ENCODE measurements at places on chromosomes 1 and 21.

DNA sequence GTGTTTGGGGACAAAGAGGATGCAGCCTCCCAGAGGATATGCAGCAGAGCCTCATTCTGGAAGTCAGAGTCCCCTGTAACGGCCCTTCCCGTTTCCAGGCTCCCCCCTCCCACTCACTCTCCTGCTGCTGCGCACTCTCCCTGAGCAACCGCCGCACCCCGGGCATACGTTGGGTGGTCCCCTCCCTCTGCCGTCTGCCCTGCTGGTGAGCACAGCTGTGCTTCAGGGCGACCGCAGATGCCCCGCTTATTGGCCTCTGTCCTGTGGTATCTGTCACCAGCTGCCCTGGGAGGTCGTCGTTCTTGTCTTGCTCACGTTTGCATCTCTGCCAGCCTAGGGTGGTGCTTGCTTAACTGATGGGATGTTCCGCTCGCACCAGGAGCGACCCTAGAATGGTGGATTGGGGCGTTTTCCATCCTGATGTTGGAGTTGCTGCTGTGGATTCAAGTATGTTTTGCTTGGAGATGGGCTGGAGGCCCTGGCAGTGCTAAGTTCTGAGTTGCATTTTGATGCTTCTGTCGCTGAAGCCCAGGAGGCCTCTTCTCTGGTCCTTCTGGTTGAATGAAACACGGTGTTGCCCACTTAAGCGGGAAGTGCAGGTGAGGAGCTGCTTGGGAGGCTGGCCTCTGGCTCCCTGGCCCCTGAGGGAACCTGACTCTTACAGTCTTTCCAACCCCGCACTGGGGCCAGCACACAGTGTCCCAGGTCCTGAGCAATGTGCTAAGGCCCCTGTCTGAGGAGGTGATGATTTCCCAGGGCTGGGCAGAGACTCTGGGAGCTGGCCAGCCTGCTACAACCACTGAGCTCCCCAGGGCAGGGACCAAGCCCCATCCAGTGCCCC, 3.2 kb downstream of the TMEM201 start:
- peak; percentile 59 for DNase-seq

DNA sequence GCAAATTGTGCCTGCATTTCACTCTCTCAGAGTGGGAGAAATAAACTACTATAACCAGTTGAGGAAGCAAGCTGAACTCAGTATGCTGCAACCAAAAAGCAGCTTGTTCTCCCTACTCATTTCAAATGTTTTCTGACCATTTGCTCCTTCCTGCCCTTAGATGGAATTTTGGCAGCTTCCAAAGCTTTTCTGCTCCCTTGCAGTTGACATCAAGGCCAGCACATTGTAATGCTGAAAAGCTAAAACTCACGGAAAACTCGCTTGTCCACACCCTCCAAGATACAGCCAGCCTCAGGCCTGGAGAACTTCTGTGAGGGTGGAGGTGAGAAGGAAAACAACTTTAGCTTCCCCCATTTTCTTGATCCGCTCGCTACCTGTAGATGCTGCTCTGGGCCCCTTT, 5.0 kb upstream of the CHML start:
- DNase-seq, result no peak

DNA sequence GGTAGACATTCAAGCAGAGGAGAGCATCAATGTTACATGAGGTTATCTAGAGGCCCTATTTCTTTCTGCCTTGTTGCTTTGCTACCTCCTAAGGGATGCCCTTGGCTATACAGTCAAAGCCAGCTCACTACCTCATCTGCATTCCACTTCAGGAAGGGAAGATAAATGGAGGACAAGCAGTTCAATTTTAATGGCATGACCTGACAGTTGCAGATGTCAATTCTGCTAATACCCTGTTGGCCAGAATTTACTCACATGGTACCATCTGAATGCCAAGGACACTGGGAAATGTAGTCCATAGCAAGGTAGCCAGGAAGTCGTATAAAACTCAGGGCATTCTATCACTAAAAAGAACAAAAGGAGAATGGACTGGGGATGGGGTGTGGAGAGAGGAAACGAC, 31.5 kb downstream of the PALMD start:
- DNase-seq, result no peak

DNA sequence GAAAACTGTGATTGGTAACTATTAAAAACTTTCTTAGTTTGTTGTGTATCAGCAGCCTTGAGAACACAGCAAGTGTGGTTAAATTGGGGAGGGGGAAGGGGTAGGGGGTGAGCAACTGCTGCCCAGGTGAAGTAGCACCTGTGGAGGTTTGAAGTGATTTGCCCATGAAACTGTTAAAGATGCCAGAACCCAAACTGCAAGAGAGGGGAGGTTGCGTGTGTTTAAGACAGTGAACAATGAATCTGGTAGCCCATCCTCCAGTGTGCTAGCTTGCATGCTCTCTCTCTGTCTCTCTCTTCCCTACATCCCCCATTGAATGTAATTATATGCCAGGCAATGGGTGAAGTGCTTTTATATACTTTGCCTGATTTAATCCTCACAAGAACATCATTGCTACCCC, 154.7 kb downstream of the RUNX1 start:
- DNase-seq, result no peak

GRCh38 chr1:80384959-80385358, 1378.4 kb upstream of the ADGRL4 start:
- no peak for DNase-seq

- DNase-seq, result no peak
These were observed 31.6 kb downstream of the EEIG2 start for GRCh38 chr1:108591466-108591865.

- DNase-seq, result no peak
These were observed 92.1 kb upstream of the POU3F1 start for GRCh38 chr1:38138498-38139233.

GRCh38 chr21:46253610-46254124, 25.1 kb upstream of the LSS start:
- DNase-seq, result peak; percentile 77

DNA sequence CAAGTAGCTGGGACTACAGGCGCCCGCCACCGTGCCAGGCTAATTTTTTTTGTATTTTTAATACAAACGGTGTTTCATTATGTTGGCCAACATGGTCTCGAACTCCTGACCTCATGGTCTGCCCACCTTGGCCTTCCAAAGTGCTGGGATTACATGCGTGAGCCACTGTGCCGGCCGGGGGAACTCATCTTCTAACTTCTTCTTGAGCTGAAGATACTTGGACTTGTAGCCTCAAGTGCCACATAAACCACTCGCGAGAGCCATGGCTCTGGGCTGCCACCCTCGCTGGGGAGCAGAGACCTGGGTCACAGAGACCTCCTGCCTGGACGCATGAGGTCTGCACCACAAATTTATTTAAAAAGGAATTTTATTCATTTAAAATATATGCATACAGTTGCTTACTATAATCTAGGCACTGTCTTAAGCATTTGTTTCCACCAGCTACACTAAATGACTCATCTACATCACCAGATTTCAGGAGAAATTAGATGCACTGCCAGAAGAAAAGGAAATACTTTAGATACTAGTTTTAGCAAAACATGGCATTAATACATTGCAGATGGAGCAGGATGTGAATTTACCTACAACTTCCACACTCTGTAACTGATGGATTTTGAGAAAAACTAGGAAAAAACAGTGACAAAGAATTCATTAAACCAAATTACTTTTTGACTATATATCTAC, 29.9 kb upstream of the PUM1 start:
- no peak for DNase-seq

- DNase-seq, result no peak
These were observed 139.5 kb upstream of the SAMSN1 start for GRCh38 chr21:14685568-14685967.

DNA sequence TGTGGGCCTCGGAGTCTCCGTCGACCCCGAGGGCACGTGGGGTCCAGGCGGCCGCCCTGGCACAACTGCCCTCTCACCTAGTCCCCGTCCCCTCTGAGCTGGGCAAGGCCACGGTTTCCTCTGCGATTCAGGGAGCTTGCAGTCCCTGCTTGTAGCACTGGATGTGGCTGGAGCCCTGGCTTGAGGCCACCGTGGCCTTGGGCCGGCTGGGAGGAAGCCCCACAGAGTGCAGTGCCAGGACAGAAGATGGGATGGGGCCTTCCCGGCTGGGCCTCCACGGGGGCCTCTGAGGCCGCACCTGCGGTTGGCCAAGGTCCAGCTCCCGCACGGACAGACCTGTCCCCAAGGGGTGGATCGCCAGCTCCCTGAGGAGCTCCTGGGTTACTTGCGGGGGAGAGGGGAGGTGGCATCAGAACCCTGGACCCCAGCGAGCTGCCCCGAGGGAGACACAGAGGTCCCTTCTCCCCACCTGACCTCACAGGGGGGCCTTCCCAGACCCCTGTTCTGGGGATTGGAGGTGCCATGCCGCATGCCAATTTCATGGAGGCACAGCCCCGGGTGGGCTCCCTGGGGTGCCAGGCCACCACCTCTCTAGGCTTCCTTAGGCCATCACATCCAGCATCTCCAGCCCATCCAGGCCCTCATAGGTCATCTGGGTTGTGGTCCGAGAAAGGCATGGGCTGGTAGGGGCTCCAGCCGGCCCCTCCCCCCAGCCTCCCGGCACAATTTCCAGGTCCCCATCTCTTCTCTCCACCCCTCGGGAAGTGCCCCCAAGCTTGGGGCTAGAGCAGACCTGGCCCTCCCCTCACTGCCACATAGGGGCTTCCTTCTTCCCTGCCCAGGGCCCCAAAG, 80.8 kb downstream of the MORN1 start:
- DNase-seq, result no peak

DNA sequence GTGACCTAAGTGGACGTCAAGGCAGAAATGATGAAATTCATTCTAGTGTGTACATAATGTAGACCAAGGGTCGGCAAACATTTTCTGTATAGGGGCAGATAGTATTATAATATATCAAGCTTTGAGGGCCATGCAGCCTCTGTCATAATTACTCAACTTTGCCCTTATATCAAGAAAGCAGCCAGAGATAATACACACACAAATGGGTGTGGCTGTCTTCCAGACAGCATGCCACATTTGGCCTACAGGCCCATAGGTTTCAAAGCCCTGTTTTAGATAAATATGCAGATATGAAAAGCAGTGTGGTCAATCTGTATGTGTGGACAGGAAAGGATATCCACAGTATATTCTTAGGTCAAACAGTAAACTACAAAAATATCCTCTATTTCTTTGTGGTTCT, 320.1 kb upstream of the FMN2 start:
- DNase-seq, result no peak

DNA sequence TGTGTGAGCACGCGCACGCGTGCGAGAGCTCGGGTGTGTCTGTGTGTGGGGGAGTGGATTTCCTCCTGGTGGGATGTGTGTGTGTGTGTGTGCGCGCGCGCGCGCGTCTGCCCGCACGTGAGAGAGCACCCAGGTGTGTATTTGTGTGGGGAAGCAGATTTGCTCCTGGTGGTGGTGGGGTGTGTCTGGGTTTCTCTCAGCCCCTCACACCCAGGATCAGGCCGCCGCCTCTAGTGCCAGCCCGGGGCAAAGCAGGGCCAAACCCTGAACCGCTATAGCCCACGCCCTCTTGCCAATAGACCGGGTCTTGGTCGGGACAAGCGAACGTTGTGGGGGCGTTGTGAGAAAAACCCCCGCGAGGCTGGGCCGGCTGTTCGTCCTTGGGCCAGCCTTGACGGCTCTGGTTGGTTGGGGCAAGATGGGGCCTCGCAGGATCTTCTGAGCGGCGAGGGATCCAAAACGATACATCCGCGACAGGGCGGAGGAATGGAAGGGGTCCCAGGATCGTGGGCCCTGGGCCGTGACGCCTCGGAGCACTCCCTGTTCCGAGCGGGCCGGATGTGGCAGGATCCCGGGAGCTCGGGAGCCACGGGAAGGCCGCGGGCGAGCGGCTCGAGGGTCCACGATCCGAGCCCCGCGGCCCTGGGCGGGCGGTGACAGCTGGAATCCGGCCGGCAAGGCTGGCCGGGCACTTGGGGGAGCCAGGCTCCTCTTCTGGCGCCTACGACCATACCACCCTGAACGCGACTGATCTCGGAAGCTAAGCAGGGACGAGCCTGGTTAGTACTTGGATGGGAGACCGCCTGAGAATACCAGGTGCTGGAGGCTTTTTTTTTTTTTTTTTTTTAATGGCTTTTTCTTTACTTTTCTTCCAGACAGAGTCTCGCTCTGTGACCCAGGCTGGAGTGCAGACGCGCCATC, 68.2 kb downstream of the RNF187 start:
- DNase-seq, result peak; percentile 68

DNA sequence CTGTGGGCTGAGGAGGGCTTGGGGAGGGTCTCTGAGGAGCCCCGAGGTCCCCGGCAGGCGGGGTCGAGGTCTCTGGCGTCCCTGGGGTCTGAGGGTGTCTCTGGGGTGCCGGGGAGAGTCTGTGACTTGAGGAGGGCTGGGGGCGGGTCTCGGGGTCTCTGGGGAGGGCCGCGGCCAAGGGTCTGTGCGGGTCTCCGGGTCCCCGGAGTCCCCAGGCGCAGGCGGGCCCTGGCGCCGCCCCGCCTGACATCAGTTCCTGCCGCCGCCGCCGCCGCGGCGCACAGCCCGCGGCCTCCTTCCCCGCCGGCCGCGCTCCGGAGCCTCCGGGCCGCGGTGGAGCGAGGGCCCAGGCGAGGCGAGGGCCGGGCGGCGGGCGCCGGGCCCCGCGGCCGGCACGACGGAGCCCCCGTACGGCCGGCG, at the start of gene PLEKHM2:
PLEKHM2 (plus strand) TSS at position 279 of the 420 bp plus-strand sequence. CDS start 239 bp downstream, outside the sequence.
- peak; percentile 81 for DNase-seq

DNA sequence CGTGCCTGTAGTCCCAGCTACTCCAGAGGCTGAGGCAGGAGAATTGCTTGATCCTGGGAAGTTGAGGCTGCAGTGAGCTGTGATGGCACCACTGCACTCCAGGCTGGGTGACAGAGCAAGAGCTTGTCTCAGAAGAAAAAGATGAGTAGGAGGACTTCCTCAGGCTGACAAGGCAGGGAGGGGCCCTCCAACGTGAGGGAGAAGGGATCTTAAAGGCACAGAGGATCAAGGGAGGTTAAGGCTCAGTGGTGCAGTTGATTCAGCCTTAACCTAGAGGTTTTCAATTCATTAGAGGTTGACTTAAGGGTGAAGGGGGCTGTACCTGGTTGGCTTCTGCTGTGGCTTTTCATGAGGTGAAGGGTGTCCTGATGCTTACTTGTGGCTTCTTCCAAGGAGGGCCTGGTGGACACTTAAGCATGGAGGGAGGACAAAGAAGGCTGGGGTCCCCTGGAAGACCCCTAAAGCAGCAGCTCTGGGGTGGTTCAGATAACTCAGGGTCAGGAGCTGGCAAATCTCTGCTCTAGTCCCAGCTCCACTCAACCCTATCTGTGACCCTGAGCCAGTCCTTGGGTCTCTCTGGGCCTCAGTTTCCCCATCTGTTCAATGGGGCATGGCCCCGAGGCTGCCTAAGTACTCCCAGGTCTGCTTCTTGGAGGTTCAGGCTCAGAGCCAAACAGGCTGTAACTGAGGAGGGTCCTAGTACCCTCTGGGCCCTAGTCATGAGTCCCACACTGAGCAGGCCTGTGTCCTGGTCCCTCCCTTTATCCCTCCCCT, 6.3 kb downstream of the EXTL1 start:
- no peak for DNase-seq

DNA sequence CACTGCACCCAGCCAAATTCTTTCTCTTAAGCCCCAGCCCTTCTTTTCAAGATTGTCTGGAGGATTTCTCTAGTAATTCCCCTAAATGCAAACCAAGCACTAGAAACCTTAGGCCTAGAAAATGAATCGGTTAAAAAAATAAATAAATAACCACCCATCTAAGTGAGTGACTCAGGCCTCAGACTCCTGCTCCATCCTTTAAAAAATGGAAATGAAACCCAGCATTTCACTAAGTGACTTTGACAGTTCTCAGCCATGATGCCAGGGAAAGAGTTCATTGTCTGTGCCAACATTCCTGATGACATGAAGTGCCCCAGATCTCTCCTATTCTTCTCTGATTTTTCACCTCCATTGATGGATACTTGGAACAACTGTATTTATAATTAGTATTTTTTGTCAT, 415.2 kb upstream of the DAB1 start:
- no peak for DNase-seq

Measured in activated effector memory CD4-positive, alpha-beta T cell treated with anti-CD3 and anti-CD28 coated beads, Interleukin-2, amount 50 U/mL, for 16 hours (primary cell).